ENCODE measurements at places on chromosomes 2 and 18.

DNA sequence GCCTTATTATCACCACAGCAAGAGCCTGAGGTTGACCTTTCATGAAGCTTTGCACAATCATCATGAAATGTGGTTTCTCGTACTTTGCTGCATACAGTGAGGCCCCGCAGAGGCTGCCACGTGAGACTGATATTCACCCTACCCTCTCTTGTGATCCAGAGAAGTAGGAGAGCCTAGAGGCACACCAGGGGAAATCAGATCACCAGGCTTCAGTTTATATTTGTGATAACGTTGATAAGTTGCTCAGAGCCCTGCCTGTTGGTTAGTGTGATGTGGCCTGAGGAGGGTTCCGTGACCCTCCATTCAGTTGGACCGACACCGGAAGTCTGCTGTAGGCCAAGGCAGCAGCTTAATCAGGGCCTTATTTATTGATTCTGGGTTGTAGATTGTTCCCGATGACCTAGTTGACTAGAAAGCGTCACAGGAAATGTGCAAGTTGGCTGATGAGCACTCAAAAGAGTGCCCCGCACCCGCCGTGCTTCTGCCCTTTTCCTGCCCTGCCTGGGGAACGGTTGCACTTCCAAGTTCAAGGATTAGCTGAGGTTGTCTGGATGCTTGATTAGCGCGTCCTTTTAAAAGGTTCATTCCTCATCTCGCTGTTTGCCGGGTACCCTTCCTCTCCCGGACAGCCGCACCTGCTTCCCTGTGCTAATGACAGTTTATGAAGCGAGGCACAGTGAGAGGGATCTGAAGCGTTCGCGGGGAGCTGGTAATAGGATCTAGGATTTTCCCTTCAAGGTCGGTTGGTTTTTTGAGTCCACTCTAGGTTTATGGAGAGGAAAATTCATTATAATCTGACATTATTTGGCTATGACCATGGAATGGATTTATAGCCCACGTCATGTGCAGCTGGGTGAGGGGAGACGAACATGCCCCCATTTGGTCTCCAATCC, 146.4 kb downstream of the SH3RF3 start:
- DNase-seq = peak; percentile 47

GRCh38 chr18:55464581-55464980, 123.4 kb downstream of the TCF4 start:
- no peak for DNase-seq

DNA sequence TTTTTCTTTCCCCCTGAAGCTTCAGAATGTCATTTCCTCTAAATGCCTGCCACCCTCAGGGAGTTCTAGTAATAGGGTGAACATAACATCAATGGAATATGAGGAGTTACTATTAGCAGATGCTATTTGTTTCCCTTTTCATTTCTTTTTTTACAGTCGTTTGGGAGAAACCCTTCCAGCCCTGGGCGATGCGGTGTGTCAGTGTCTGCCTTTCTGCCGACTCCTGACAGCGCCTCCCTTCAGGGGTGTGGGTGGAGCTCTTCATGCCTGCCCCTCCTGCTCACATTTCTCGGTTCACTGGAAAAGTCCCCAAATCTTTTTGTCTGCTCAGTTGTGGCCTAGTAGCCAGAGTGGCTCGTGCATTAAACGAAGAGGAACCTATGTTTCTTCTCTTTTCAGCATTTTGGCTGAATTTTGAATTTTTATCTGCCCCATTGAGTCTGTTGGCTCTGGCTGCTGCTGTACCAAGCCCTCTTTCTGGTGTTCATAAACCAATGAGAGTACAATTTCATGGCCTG, 72.3 kb downstream of the FMNL2 start:
- DNase-seq = peak; percentile 52

GRCh38 chr2:127188797-127189196, 31.3 kb downstream of the CYP27C1 start:
- DNase-seq = no peak

GRCh38 chr2:207319316-207319715, 153.6 kb upstream of the KLF7 start:
- DNase-seq = no peak

DNA sequence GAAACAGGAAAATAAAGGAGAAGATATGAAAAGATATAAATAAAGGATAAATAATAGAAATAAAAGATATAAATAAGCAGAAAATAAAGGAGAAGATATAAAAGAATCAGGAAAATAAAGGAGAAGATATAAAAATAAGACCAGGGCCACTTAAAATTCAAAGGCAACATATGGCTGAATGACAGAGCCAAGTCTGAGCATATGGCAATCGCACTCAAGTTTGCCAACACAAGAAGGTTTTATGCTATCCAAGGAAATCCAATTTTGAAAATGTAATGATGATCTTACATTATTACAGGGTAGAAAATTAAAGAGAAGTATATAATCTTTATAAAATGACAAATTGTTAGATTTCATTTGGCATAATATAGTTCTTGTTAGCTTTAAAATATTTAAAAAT, 33.6 kb downstream of the USP40 start:
- peak; percentile 90 for DNase-seq

DNA sequence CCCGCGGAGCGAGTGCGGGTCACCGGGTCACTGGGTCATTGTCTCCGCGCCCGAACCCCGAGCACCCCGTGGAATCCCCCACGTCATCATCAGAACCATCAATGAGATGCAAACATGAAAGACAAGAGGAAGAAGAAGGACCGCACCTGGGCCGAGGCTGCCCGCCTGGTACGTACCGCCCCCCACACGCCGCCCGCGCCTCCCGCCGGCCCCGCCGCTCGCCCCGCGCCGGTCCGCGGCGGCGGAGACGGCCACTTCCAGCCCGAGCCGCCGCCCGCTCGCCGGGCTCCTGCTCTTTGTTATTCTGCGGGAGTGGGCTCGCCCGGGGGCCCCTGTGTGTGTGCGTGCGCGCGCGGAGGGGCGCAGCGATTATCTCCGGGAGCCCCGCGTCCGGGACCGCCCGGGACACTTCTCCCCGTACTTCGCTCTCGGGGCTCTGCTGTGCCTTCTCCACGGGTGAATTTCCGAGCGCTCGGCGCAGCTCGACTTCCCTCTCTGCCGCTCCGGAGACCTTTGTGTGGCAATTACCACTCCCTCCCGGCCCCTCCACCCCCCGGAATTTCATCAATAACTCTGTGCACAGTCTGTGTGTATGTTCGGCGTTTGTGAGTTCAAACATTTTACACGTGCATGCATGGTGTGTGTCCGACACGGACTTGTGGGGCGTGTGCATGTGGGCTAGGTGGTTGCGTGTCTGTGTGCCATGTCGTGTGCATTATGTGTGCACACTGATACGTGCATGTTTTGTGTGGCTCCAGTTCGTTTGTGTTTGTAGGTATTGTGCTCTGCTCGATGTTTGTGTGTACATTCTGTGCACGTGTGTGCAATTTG, 714 bp downstream of the ASXL3 start:
- DNase-seq = peak; percentile 79

- DNase-seq = peak; percentile 10
These were observed 25.7 kb downstream of the SRBD1 start for GRCh38 chr2:45585267-45585861.

DNA sequence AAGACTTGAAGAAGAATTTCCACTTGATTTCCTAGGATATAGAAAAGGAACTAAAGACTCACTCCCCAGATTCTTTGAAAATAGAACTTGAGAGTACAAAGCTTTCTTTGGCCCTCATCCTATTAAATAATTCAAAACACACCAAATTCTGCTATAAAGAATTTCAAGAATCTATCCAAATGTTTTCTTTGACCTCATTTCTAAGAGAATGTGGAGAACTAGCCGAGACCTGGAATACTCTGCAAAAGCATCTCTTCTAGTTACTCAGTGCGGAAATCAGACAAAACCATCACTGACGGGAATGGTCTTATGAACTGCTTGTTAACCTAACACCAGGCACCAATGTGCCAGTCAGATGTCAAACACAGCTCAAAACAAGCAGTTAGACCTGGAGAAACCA, 44.2 kb upstream of the ARL5A start:
- no peak for DNase-seq
